Activated T-cell treated with anti-CD3 and anti-CD28 coated beads, Interleukin-2, amount 50 U/mL, for 1 hour (primary cell): ENCODE measurements at places on chromosomes 2 and 18.

DNA sequence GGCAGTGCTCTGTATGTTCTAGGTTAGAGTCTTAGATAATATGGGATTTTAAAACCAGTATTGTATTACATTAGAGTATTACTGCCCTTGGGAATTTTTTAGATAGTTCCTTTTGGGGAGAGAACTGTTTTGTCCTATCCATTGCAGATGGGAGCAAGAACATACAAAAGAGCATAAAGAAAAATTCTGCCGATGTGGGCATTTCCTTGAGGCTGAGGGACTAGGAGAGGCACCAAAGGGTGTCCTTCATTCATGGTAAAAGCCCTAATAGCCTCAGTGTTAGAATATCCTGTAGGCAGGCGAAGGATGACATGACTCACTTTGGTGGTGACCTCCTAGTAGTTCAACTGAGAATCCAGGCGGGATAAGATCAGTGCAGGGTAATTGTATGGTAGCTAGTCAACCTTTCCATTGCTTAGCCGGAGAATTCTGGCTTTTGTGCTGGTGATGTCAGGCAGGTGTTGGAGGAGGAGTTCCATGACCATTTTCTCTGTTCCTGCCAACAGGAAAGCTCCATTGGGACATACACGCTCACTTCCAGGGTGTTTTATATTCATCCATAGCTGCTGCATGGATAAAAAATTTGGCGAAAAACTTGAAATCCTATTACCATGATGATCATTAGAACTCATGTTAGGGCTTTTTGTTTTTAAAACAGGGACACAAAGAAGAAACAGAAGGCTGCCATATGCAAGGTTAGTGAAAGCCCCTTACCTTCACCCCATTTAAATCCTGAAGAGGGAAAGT is 28.1 kb downstream of the EPAS1 start:
- no peak for DNase-seq

DNA sequence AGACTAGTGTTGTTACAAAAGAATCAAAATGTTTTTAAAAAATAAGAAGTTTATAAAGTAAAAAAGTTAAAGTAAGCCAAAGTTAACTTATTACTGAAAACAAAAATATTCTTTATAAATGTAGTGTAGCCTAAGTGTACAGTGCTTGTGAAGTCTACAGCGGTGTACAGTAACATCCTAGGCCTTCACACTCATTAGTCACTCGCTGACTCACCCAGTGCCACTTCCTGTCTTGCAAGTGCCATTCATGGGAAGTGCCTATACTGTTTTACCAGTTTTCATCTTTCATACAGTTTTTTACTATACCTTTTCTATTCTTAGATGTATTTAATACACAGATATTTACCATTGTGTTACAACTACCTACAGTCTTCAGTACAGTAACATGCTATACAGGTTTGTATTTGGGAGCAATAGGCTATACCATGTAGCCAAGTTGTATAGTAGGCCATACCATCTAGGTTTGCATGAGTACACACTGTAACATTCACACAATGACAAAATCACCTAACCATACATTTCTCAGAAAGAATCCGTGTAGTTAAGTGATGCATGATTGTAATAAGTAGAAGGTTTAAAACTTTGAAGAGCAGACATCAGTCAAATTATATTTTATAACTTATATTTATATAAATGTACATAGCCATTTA is 13.4 kb downstream of the SERPINB7 start:
- DNase-seq = no peak

GRCh38 chr2:143686585-143687164 is 557.5 kb downstream of the ARHGAP15 start:
- DNase-seq = no peak

DNA sequence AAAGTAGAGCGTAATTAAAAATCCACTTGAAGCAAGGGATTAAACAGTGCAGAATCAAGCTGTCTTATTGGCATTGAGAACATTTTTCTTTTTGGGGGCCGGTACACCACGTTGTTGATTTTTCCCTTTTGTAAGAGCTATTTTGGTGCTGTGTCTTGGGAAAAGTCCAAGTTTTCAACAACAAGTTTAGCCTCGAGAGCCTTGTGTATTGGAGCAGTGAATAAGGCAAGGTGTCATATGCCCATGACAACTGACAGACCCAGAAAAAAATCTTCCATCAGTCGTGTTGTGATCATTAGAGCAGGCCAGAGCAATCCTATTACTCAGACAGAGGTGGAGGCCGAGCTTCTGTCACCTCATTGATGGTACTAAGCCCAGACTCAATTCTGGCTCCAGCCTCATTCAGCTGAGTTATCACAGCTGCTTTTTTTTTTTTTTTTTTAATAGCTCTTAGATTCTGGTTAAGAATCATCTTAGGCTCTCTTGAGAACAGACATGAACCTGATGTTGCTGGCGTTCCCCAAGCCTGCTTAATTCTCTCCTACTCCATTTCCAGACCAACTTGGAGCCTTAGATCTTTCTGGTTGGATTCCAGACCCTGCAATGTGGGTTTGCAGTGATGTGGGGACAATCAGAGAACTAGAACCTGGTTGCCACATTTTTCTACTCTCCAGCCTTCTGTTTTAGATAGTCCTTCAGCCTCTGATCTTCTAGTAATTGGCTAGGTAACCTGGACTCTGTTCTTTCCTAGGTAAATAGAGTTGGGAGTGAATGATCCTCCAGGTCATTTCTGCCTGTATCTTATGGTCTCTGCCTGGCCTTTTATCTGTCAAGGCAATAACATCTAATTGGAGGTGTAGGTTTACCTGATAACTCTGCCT is 43.1 kb downstream of the MOGAT1 start:
- no peak for DNase-seq

DNA sequence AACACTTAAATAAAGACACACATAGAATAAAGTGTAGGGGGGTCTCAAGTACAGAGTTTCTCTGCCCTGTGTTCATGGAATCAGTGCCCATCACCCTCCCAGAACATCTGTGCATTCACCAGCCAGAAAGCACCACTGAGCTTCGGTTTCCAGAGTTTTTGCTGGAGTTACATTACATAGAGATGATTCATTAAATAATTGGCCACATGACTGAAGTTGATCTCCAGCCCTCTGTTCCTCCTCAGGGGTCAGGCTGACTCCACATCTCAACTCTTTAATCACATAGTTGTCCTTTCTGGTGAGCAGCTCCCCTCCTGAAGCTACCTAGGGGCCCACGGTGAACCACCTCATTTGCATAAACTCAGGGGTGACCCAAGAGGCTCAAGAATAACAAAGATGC is 129.8 kb downstream of the METTL4 start:
- no peak for DNase-seq

GRCh38 chr2:57806449-57806968 is 240.1 kb upstream of the VRK2 start:
- DNase-seq = no peak

DNA sequence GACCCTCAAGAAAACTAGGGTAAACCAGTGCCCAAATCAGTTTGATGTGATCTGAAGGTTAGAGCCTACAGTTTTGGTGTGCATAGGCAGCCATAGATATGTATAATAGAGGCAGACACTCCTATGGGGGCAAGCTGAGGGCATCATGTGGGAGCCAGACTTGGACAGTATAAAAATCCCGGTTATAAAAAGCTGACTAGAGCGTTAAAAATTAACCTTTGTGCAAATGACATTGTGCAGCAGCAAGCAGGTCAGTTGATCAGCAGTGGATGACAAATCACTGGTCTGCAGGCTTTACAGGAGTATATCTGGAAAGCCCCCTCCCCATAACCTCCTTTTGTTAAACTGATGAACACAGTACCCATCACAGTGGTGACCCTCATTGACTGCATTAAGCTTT is 107.8 kb downstream of the CTNNA2 start:
- no peak for DNase-seq

GRCh38 chr2:181294979-181295378 is 162.2 kb upstream of the ITGA4 start:
- DNase-seq = no peak

GRCh38 chr18:80208620-80209019 is 38.7 kb downstream of the PARD6G start:
- no peak for DNase-seq

GRCh38 chr18:50726960-50727589 is 92.7 kb downstream of the MRO start:
- DNase-seq = no peak

- DNase-seq = no peak
Measured at GRCh38 chr18:47585914-47586313, 334.5 kb upstream of the SKOR2 start.

GRCh38 chr2:54677476-54678265 is 45.8 kb upstream of the EML6 start:
- DNase-seq = no peak

DNA sequence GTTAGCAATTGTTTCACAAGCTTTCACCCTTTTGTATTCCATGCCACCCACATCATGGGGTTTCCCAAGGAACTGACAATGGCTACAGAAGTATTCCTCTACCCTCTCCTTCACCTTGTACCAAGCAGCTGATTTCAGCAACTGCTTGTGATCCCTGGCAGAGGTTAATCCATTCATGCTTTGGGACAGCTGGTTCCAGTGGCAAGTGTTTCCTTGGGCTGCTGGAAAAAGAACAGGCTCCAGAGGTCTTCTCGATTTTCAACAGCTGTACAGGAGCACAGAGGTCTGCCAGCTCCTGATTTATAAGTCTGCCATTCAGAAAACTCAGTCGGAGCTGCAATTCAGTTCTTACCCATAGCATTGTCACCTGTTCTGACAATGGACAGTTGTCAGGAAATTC is 239.2 kb upstream of the CWC22 start:
- no peak for DNase-seq

- no peak for DNase-seq
Measured at GRCh38 chr2:180682871-180683270, 297.5 kb upstream of the UBE2E3 start.

GRCh38 chr2:214193943-214194342 is 216.9 kb upstream of the VWC2L start:
- no peak for DNase-seq

DNA sequence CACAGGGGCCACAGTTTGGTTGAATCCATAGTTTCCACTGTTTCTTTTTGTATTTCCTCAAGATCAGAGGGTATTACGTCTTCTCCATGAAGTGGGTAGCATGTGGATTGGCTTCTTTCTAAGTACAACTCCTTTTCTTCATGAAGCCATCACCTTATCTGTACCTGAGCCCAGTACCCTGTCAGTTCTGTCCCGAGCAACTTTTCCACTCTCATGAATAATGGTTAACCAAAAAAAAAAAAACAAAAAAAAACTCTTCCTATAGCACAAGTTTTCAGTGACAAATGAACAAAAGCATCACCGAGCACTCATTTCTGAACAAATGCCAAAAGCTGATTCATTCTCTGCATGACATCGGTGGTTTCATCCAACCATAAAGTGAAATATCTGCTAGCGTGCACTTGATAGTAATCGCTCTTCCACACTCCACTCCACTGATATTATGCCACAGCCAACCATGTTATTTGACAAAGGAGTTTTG is 53.0 kb upstream of the CCDC150 start:
- no peak for DNase-seq

DNA sequence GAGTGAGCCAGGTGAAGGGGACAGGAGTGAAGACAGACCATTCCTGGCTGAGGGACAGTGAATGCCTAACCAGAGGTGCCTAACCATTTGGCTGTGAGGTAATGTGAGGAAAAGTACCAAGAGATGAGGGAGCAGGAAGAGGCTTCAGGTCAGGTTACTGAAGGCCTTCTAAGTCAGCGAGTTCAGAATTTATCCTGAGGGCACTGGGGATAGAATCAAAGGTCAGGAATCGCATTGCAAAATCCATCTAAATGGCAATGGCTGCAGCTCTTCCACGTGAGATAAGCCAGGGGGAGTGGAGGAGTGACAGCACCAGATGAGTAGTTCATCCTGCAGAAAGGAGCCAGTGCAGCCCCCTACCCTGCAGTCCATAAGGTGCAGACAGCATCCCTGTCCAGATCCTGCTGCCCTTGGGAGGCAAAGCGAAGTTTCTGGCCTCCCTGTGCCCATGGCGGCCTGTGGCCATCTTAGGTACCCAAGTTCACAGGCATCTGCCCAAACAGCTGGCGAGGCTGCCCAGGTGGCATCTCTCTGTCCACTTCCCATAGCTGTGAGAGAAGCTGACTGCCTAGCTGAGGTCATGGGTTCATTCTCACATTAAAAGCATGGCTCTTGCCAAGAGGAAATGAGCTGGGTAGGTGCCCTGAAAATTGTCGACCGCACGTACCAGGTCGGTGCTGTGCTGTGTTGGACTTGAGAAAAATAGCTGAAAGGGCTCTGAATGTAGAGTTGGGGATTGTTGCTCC is 49.5 kb downstream of the CYP27C1 start:
- no peak for DNase-seq

GRCh38 chr2:198700319-198700718 is 757.4 kb downstream of the SATB2 start:
- no peak for DNase-seq

- DNase-seq = no peak
Measured at GRCh38 chr2:109409321-109410038, 204.3 kb downstream of the SEPTIN10 start.

DNA sequence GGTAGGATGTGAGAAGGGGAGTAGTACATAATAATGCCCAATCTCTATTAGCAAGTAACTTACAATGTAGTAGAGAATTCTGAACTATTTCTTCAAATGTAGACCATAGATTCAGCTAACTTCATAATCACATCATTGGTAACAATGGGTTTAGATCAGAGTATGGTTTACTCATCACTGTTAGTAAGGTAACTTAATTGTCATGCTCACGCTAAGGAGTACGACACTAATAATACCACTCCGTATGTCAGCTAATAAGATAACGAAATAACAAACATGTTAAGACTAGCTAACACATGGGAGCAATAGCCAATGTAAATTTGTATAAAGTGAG is 56.4 kb upstream of the CCDC141 start:
- no peak for DNase-seq
